ENCODE measurements at places on chromosomes 16 and 17.
A peak's percentile ranks its signal among the peaks of the same experiment; 100 is the strongest.

GRCh38 chr16:10576390-10577304, 3.8 kb downstream of the EMP2 start:
- DNase-seq, result peak; percentile 31

DNA sequence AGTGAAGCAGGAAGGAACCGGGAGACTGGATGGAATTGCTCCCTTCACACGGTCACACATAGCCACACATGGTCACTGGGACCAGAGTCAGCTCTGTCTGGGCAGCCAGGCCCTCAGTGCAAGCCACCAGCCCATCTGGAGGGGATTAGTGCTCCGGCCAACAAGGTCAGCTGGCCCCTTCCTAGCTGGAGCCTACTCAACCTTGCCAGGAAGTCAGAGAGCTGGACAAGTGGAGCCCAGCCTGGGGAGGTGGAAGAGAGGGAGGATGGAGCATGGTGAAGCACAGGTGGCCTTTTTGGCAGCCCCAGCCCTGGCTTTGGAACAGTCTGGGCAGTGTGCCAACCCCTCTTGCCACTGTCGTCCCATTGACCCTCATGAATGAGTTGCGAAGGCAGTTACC, 3.7 kb upstream of the CACNA1G start:
- no peak for DNase-seq

GRCh38 chr16:87926246-87927194, 9.8 kb downstream of the CA5A start:
- DNase-seq, result no peak

DNA sequence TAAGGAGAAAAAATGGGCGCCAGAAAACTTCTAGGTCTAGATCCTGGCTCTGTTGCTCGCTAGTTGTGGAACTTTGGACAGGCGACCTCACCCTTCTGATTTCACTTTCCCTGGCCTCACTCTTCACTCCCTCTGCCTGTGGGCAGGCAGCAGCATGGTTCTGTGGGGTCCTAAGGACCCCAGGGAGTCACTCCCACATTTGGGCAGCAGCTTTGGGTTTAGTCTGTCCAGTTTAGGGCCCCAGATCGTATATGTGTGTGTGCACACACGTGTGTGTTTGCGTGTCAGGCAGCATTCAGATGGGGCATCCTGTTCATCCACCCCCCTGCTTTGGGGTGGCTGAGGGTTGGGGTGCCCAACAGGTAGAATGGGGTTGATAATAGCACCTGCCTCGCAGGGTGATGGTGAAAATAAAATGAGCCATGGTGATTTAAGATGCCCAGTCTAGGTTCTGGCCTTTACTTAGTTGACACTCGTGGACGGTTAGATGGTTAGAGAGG, 102.2 kb downstream of the RAB11FIP4 start:
- no peak for DNase-seq

DNA sequence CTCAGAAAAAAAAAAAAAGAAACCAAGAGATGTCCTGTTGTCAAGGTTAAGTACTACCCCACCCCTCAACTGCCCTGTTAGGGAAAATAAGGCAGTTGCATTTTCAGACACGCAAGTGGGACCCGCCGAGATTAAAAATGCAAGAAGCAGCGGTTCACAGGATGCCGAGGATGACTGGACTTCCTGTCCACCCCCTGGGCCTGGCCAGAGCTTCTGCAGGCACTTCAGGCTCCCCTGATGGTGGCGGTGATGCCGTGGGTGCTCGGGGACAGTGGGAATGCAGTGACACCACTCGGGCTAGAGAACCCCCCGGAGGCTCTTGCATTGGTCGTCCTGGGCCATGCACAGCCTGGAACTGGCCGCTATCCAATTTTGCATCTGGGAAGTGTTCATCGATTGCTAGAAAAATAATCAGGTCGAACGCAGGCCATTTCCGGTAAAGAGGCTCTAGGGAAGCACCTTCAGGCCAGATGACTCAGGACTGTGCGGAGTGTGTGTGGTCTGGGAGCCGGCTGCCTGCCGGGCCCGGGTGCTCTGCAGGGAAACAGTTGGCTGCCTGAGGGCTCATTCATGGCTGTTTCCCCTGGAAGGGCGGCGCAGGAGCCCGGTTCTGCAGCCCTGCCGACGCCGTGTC, 13.4 kb upstream of the CRISPLD2 start:
- peak; percentile 88 for DNase-seq

GRCh38 chr17:82889496-82890338, 49.9 kb upstream of the ZNF750 start:
- DNase-seq, result no peak

DNA sequence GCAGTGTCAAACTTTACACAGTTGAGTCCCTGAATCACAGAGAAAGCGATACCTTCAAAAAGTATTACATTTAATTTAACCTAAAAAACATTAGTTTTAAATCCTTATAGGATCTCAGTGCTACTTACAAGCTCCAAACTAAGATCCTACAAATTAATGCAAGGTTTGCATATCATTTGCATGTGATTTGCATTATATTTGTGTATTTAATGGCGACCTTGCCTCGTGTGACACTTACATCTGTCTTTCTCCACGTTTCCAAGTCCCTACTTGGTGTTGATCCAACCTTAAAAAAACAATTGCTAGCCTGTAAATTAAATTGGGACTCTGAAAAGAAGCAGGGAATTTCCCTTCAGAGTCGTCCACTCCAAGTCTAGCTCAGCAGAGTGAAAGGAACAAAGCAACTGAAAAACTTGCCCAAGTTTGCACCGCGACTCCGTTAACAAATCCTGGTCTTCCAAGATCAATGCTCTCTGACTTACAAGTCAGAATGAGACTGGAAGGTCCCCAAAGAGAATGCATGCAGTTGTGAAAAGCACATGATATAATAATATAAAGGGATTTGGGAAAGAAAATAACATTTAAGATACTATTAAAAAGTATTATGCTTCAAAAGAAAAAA, 739 bp upstream of the FAM117A start:
- DNase-seq, result no peak

GRCh38 chr16:67278773-67279295, 498 bp upstream of the PLEKHG4 start:
- peak; percentile 49 for DNase-seq

GRCh38 chr16:57381791-57382534, 9.7 kb downstream of the CX3CL1 start:
- DNase-seq, result no peak

GRCh38 chr17:83077411-83077810, 2.0 kb upstream of the METRNL start:
- DNase-seq, result no peak

All from GM23248 (cell line).